ENCODE measurements at places on chromosomes 5 and 9. TPM values are rescaled to one million over a fixed set of nuclear protein-coding genes. Genes with fewer than 3 reads are reported as not detected.

LRRTM2 gene
- total RNA-seq: 0.88 TPM

LECT2 gene
- total RNA-seq: not detected

- no peaks in the 10 kb centered on the region for H3K27me3 ChIP-seq
- no peak overlapping the region for H3K4me3 ChIP-seq
- no peak for DNase-seq
- H3K36me3 ChIP-seq: no peaks in the 10 kb centered on the region
- H3K27ac ChIP-seq: no peak overlapping the region
- no peaks in the 10 kb centered on the region for H3K4me1 ChIP-seq
Measured at GRCh38 chr9:6153425-6153824, 62.2 kb upstream of the IL33 start.

DNA sequence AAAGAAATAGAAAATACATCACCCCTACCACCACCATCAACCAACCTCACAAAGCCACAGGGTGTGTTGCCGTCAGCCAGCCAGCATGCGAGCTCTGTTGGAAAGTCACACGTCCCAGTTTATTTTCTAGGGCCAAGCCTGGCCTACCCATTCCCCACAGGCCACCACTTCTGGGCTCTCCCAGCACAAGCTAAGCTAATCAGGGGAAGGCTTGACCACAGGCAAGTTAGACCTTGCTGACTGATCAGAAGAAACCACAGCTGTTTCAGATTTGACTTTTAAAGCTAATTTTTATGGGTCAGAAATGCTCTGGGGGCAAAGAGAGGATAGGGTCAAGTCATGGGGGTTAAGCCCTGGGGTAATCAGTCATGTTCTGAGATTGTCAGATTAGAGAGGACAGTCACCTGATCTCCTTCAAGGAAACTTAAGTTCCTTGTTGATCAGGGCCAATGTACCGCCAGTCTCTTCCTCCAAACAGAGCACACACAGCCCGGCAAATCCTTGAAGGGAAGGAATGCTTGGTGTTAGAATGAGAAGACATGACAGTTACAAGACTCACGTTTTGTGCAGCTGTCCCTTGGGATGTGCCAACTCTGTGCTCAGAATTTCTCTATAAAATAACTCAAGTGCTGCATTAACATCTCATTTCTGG is 7.6 kb downstream of the SHB start:
- no peak for DNase-seq
- H3K27ac ChIP-seq: peak overlapping the region; percentile 82
- no peak overlapping the region for H3K4me3 ChIP-seq
- H3K4me1 ChIP-seq: peaks cover 59% of the 10 kb centered on the region
- H3K36me3 ChIP-seq: peaks cover 11% of the 10 kb centered on the region

GRCh38 chr9:121466142-121466541 is 33.5 kb downstream of the GGTA1 start:
- no peak overlapping the region for H3K27ac ChIP-seq
- no peaks in the 10 kb centered on the region for H3K4me1 ChIP-seq
- DNase-seq: no peak

- H3K4me3 ChIP-seq: no peak overlapping the region
- H3K27me3 ChIP-seq: no peaks in the 10 kb centered on the region
- no peak for DNase-seq
- H3K36me3 ChIP-seq: no peaks in the 10 kb centered on the region
Measured at GRCh38 chr5:148558892-148559291, 95.4 kb downstream of the HTR4 start.

Measured in osteoblast (primary cell).